Stimulated activated CD8-positive, alpha-beta memory T cell treated with anti-CD3 and anti-CD28 coated beads, Interleukin-12 subunit alpha, Interleukin-12 subunit beta, amount 100 ng/mL, for 1 hour (primary cell): ENCODE measurements at places on chromosomes 1 and 21.

DNA sequence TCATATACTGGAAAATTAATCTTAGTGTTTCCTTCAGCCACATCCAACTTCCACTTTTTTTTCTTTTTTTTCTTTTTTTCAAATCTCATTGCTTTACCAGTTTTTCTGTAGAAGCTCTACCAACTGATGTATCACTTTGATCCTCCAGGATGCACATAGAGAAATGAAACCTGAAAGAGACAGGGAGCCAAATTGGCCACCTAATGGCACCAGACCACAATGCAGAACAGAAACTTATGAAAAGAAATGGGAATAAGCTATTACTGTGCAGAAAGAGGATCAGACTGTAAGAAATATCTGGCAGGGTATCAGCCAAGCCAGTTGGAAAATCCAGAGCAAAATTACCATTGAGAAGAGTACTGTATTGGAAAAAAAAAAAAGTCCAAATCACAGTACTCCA is 1514.2 kb downstream of the MRPL39 start:
- DNase-seq: no peak

DNA sequence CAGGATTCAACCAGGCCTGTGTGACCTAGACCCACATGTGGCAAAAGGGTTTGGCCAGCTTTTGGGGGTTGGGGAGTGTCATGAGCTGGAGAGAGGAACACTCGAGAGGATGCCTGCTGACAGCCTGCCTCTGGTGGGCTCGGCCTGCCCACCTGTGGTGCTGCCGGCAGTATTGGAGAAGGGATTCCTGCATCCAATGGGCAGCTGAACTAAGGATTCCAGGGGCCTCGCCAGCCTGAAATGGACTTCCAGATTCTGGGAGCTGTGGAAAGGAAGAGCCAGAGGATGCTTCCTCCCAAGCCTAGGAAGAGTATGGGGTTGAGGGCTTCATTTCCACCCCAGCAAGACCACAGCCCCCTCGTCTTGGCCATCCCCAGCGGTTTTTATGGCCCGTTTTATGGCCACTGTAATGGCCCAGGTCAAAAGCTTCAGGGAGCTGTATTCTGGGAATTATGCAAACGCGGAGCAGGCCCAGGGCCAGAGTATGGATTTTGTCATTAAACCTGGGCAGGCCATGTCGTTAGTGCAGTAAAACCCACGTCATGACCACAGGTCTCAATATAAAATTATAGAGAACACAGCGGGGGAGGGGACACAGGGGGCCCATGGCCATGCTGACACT is 63.6 kb downstream of the TMEM53 start:
- no peak for DNase-seq

DNA sequence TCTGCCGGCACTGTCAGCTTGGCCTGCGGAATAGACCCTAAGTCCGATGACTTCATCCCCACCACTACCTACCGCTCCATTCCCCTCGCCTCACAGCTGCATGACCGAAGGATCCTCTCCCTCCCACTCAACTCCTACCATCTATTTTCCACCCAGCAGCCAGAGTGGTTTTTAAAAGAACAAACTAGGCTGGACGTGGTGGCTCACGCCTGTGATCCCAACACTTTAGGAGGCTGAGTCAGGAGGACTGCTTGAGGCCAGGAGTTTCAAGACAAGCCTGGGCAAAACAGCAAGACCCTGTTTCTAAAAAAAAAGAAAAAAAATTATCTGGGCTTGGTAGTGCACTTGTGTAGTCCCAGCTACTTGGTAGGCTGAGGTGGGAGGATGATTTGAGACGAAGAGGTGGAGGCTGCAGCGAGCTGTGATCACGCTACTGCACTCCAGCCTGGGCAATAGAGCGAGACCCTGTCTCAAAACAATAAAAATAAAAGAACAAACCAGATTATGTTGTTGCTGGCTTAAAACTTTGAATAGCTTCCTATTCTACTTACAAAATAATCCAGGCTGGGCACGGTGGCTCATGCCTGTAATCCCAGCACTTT is 59.0 kb downstream of the UBIAD1 start:
- DNase-seq: no peak

DNA sequence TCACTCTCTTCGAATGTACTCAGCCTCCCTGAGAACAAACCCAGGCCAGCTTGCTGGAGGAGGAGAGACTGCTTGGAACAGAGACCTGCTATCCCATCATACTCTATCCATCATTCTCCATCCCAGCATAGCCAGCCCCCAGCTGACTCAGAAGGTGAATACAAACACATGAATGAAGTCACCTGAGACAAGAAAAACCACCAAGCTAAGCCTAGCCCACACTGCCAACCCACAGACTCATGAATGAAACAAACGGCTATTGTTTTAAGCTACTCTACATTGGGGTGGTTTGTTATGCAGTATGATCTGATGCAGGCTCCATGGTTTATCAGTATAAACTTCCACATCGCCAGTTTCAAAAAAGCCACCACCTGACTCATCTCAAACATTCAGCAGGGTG is 395.6 kb downstream of the SETD4 start:
- DNase-seq: no peak

- DNase-seq: no peak
Measured at GRCh38 chr1:241990040-241990439, 8.9 kb downstream of the MAP1LC3C start.

GRCh38 chr1:86114236-86114635 is 42.3 kb downstream of the COL24A1 start:
- no peak for DNase-seq

DNA sequence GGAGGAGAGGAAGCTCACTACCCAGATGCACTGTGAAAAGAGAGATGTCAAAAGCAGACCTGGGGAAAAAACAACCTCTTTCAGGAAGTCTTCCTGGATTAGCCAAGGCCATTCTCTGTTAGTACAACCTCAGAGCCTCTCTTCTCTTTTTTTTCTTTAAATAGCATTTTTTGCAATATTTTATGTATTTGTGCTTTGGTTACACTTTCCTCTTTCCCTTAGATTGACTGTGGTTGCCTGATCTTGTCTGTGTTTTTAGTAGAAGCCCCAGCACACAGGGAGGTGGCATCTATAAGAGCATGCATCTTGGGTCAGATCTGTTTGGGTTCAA is 18.8 kb downstream of the SLC26A9 start:
- DNase-seq: no peak

DNA sequence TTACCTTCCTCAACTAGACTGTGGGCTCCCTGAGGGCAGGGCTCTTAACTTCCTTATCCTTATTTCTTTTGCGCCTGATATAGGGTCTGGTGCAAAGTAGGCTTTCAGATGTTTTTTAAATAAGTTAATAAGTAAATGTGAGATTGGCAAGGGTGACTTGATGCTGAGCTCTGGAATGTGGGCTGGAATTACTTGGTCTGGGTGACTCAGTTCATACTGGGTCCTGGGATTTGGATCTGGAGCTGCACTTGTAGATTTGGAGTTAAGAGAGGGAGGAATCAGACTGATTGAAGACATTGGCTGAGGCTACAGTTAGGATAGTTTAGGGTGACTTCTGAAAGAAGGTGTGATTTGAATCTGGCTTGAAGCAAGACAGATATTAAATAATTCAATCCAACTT is 190.9 kb downstream of the GIPC2 start:
- no peak for DNase-seq

- no peak for DNase-seq
Measured at GRCh38 chr1:201906336-201906735, 17.6 kb downstream of the SHISA4 start.

- DNase-seq: no peak
Measured at GRCh38 chr1:5708346-5709245, 283.6 kb downstream of the NPHP4 start.

DNA sequence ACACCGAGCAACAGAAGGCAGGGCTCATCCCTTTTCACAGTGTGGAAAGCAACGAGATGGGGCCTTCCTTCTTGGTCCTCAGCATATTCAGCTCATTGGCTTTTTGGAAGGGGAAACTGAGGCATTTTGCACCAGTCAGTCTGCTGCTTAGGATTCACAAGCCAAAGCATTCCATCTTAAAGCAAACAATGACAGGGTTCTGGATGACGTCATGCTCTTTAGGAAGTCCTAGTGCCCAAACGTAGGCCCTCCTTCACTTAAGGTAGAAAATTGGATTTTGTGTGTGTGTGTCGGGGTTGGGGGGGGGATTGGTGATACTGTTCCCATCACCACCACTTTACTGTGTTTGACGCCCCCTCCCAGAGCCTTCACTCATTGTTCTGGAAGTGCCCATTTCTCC is 101.6 kb downstream of the SELENOF start:
- no peak for DNase-seq
